ENCODE measurements at places on chromosomes 5 and 9.

- DNase-seq, result no peak
Observed at GRCh38 chr5:34735491-34736426, 79.6 kb downstream of the RAI14 start.

- DNase-seq, result no peak
Observed at GRCh38 chr9:94577571-94577970, 16.1 kb downstream of the FBP2 start.

- no peak for DNase-seq
Observed at GRCh38 chr5:177366528-177367322, 9.0 kb downstream of the RGS14 start.

DNA sequence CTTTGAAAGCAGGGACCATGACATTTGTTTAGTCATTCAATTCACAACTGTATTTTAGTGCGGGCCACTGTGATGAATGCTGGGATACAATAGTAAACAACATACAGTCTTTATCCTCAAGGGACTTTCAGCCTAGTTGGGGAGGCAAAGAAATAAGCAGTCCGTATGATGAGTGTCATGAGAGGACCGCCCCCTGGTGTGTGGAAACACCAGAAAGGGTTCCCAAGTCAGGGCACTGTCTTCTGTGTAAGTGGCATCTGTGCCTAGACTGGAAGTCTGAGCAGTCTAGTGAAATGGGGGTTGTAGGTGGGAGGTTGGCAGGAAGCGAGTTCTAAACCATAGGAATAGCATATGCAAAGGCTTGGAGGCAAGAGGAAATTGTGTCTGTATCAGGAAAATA, 6.8 kb downstream of the C9orf43 start:
- no peak for DNase-seq

- DNase-seq, result no peak
Observed at GRCh38 chr5:136522217-136522956, 157.0 kb upstream of the TRPC7 start.

- DNase-seq, result no peak
Observed at GRCh38 chr9:112352209-112352608, 18.8 kb upstream of the PTBP3 start.

DNA sequence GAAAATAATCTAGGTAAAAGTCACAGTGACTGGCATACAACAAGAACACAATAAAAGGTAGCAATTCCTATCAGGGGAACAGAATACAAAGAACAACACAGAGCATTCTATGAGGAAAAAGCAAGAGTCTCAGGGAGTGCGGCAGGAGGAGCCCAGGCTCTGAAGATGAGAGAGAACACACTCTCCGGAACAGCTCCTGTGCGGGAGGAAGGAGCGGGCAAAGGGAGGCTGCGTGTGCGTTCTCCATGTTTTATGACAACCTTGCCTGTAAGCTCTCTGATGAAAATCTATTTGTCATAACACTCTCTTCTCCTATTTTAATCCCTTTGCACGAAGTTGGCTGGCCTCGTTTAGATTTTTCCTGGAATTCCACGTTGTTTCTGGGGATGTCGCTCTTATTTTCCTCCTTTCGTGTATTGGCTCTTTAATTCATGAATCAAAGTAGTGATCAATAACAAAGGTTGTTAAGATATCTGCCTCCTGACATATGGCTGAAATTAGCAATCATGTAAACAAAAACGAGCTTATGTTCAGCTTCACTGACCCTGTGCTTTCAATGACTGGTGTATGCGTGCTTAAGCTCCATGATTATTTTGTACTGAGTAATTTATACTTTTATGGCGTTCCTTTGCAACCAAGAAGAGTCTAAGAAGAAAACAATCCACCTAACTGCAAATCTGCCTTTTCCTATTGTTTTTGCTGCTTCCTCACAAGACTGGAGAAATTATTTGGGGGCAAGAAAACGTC, 109.5 kb downstream of the MYO10 start:
- DNase-seq, result no peak

- no peak for DNase-seq
Observed at GRCh38 chr9:123003466-123003865, 30.0 kb upstream of the GPR21 start.

DNA sequence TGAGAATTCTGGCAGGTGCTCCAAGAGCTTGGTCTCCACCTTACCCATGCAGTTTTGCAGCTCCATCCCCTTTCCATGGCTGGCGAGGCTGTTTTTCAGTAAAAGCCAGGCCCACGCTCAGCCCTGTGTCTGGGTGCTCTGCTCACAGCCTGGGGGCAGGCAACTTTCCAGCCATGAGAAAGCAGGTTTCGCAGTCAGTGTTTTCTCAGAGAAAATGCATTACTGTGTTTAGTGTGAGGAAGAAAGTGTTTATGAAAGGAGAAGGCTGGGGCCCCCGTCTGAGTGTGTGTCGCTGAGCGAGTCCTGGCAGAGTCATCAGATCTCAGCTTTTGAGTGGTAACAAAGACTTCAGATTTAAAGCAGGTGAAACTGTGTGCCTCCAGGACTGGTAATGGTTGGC, 248.1 kb downstream of the IRX1 start:
- no peak for DNase-seq

GRCh38 chr5:57834829-57835608, 352.4 kb upstream of the ACTBL2 start:
- no peak for DNase-seq

DNA sequence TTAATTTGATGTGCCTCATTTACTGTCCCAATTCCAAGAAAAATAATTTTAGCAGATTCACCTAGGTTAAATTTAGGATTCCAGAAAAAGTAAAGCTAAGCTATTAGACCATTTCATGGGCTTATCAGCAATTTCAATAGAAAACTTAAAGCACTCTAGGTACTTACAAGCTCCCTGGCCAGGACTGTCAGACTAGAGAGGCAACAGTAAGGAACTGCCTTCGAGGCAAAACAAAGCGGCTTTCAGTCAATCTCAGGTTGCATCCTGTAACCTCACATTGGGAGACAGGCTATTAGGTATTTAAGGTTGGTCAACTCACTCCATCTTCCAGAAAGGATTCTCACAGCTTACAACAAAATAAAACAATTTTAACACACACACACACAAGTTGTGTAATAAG, 48.7 kb upstream of the FSD1L start:
- no peak for DNase-seq

DNA sequence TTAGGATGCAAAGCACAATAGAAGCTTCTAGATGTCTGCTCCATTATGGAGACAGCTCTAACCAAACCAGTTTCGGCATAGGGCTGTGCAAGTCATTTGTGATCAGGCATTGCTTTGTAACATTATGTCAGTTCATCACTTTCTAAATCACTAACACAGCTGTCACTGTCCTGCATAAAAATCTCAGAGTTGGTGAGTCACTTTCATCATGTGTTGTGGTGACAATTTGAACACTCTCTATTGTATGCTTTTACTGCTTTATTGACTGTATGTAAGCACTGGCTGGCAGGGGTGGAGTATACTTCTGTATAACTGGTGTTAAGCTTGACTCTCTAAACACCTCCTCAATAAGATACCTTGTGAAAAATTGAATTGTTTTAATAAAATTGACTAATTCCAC, 77.9 kb downstream of the SLCO4C1 start:
- no peak for DNase-seq

- no peak for DNase-seq
Observed at GRCh38 chr5:98798371-98798770, 24.9 kb downstream of the RGMB start.

DNA sequence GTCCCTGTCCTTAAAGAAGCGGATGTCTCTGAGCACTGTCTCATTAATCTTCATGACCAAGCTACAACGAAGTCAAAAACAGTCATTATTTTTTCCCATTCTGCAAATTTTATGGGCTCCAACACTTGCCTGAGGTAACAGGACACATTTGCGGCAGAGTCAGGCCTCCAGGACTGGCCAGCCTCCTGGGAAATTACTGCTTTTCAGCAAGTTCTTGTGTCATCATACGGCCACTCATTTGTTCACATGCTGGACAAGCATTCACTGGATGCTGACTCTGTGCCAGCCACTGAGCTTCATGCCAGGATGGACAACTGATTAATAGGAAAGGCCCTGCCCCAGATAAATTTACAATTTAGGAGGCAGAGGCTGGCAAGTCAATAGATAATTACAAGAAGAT, 305.7 kb downstream of the ACTL7B start:
- no peak for DNase-seq

GRCh38 chr5:40166802-40167201, 512.9 kb upstream of the PTGER4 start:
- no peak for DNase-seq
